Fibroblast of skin of right quadriceps (primary cell): ENCODE measurements at places on chromosomes 1 and 21.

DNA sequence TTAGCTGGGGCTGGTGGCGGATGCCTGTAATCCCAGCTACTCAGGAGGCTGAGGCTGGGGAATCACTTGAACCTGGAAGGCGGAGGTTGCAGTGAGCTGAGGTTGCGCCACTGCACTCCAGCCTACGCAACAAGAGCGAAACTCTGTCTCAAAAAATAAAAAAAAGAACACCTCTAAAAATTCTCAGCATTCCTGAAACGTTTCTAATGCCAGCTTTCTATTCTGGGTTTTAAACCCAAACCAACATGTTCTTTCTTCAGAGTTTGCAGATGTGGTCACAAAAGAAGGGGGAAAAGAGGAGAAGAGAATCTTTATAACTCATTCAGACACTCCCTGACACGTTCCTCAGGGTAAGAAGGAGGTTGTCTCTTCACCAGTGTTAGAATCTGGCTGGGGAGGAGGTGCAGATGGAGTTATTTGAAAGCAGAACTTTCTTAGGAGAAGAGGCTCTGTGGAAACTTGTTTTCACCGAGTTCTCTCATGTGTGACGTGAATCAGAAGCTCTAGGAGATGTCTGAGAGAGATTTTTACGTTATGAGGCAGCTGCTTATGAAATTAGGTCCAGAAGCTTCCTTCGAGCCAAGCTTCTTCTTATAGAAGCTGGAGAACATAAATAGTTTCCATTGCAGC, 17.8 kb upstream of the CNR2 start:
- DNase-seq = peak; percentile 72

- DNase-seq = no peak
Measured at GRCh38 chr21:35510957-35511695, 462.0 kb upstream of the RUNX1 start.

DNA sequence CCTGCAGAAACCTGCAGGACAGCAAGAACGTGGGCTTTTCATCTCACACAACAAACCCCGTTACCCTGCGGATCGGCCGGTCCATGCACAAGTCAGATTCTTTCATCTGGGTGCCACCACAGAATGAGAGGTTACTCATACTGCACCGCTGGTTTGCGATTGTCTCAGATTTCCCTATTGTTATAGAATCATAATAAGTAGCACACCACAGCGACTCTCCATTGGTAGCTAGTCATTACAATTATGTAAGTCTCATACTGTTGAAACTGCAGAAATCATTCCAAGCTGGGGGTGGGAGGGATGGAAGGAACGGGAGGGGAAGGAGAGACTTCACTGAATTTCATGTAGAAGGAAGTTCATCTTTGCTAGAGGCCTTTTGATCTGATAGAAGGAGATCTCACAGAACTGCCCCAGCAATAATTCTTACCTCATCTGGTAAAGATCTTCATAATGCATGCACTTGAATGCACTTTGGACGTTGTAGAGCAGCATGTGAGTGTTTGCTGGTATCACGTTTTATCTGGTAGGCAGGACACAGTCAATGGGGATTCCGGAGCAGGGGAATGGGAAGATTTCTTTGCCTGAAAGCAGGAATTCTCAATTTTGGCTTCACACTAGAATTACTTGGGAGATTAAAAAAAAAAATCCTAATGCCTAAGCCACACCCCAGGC, 221.1 kb downstream of the KIF26B start:
- DNase-seq = peak; percentile 32

- DNase-seq = no peak
Measured at GRCh38 chr1:164801791-164802502, 243.0 kb downstream of the PBX1 start.

DNA sequence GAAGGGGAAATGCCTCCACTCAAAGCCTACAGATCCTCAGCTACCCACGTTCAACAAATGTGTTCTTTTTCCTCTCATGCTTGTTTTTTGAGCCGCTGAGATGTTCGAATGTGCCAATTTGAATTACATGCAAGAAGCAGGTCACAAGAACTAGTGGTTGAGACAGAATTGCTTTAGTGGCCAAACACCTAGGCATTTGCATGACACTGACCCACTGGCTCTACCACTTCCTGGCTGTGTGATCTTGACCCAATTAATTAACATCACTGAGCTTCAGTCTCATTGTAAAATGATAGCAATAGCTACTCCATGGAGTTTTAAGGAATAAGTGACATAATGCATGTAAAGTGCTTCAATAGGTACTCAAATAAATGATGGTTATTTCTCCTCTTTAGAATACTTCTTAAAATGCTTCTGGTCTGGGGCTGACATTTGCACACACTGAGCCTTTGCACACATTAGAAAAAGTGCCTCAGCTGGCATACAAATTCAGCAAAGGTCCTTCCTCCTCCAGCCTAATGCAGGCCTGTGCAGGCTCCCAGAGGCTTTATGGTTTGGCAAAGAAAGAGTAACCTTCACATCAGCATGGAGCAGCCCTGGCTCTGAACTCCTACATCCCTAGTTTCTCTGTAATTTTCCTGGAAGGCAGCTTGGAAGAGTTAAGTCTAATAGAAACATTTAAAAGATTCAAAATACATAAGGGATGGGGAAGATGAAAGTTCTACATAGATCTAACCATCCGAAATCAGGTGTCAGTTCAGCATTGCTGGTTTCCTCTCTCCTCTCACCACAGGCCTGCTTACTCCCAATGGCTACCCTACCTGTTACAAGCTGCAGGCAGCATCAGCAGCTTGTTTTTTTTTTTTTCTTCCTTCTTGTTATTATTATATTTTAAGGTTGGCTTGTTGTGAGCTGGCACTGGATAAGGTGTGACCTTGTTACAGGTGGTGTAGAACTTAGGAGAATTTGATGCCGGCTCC, 107.4 kb downstream of the TBX19 start:
- no peak for DNase-seq

DNA sequence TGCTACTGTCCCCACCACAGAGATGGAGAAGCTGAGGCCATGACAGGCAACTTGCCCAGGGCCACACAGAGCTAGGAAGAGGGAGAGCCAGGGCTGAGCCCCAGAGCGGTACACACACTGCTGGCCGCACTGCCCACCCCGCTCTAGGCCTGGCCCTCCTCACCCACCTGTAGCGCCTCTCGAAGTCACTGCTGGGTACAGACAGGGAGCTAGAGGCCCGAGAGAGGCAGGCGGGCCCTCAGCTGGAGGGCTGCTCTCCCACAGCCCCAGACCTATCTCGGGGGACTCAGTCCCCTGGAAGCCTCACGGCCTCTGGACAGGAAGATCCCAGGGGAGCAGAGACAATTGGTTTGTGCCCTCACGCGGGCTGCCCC, 17.3 kb upstream of the PLEKHG5 start:
- DNase-seq = no peak
